ENCODE measurements at places on chromosomes 1 and 21.

- H3K27ac ChIP-seq, result no peak overlapping the region
- no peaks in the 10 kb centered on the region for H3K27me3 ChIP-seq
- H3K36me3 ChIP-seq, result no peaks in the 10 kb centered on the region
- H3K4me1 ChIP-seq, result no peaks in the 10 kb centered on the region
Observed at GRCh38 chr1:55010887-55011217, 12.1 kb downstream of the BSND start.

DNA sequence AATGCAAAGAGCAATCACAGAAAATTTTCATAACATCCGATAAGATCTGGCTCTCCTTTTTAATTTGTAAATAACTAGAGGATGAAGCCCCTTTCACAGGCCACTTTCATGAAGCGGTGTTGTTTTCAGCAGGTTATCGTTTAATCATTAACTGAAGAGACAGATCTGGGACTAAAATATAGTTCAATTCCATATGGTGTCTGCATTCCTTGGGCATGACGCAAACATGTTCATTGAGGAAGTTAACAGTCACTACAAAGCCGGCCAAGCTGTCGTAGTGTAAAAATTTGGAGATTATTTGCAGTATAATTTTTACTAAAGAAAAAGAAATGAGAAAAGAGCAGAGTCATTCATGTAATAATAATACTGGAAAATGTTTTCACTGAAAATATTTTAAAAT lies 565.2 kb upstream of the ADAMTS5 start:
- H3K36me3 ChIP-seq, result no peaks in the 10 kb centered on the region
- DNase-seq, result no peak
- no peaks in the 10 kb centered on the region for H3K27me3 ChIP-seq
- H3K4me1 ChIP-seq, result no peaks in the 10 kb centered on the region
- no peak overlapping the region for H3K4me3 ChIP-seq

GRCh38 chr1:8133657-8134430 lies 107.7 kb upstream of the ERRFI1 start:
- H3K4me1 ChIP-seq, result peaks cover 8% of the 10 kb centered on the region
- H3K27me3 ChIP-seq, result no peaks in the 10 kb centered on the region
- peak overlapping the region; percentile 53 for H3K27ac ChIP-seq
- DNase-seq, result no peak
- no peak overlapping the region for H3K4me3 ChIP-seq

DNA sequence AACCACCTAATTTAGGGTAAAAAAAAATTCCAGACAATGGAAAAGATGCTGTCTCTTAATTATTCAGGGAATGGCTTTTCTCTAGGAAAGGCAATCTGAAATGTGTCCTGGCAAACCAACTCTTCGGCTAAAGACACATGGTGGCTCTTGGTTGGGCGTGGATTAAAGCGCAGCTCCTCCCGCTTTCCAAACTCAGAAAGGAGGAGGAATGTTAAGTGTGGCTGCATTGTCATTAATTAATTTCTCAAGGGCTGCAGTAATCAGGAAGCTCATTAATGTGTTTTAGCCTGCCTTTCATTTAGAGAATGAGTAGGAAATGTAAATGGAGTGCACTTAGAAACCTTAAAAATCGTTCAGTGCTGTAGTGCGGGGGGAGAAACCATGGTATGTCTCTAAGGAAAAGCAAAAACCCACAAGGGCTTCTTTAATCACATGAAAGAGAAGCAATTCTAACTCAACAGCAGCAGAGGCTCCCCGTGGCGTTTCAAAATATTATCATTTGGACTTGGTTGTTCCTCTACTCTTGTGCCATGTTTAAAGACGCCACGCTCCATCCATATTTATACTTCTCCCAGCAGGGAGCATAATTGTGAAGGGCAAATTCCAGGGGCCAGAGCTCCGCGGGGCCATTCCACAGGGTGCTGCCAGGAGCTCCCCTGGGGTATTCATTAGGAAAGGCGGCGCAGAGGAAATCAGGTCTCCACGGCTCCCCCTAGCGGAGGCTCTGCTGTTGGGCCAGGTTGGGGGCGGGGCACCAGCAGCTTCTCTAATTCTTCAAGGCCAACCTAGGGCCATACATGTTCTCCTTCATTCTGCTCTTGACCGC lies 91.9 kb upstream of the SSX2IP start:
- no peak for DNase-seq
- H3K4me1 ChIP-seq, result peaks cover 4% of the 10 kb centered on the region
- H3K27me3 ChIP-seq, result no peaks in the 10 kb centered on the region
- H3K27ac ChIP-seq, result no peak overlapping the region
- no peaks in the 10 kb centered on the region for H3K36me3 ChIP-seq

GRCh38 chr1:197841883-197842553 lies 60.4 kb upstream of the C1orf53 start:
- H3K4me1 ChIP-seq, result no peaks in the 10 kb centered on the region
- DNase-seq, result no peak
- no peak overlapping the region for H3K27ac ChIP-seq
- peaks cover 8% of the 10 kb centered on the region for H3K27me3 ChIP-seq
- H3K36me3 ChIP-seq, result no peaks in the 10 kb centered on the region
- H3K4me3 ChIP-seq, result no peak overlapping the region

GRCh38 chr1:156652131-156652991 lies 10.4 kb downstream of the BCAN start:
- no peak for DNase-seq
- no peaks in the 10 kb centered on the region for H3K36me3 ChIP-seq
- H3K4me3 ChIP-seq, result no peak overlapping the region
- peaks cover 9% of the 10 kb centered on the region for H3K4me1 ChIP-seq
- H3K27ac ChIP-seq, result no peak overlapping the region

- H3K4me1 ChIP-seq, result peaks cover 13% of the 10 kb centered on the region
- H3K36me3 ChIP-seq, result no peaks in the 10 kb centered on the region
- H3K4me3 ChIP-seq, result no peak overlapping the region
- no peaks in the 10 kb centered on the region for H3K27me3 ChIP-seq
Observed at GRCh38 chr21:28310171-28310685, 682.4 kb downstream of the LTN1 start.

DNA sequence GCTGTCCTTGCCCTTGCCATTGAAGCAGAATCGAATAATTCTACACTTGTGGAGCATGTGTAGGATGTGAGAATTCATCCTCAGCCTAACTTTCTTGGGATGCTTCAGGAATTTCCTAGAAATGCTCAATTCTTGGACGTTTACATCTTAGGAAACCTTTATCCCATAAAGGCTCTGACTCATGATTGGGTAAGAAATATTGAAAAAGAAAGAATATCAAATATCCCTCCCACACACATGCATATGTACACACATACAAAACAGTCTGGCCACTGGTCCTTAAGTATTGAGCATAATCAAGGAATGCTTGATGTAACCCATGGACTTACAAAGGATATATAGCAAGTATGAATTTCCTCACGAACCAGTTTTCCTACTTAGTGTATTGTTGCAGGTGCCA lies 83.9 kb upstream of the IPO9 start:
- H3K27me3 ChIP-seq, result no peaks in the 10 kb centered on the region
- DNase-seq, result no peak
- no peak overlapping the region for H3K27ac ChIP-seq
- no peak overlapping the region for H3K4me3 ChIP-seq
- peaks cover 89% of the 10 kb centered on the region for H3K4me1 ChIP-seq

DNA sequence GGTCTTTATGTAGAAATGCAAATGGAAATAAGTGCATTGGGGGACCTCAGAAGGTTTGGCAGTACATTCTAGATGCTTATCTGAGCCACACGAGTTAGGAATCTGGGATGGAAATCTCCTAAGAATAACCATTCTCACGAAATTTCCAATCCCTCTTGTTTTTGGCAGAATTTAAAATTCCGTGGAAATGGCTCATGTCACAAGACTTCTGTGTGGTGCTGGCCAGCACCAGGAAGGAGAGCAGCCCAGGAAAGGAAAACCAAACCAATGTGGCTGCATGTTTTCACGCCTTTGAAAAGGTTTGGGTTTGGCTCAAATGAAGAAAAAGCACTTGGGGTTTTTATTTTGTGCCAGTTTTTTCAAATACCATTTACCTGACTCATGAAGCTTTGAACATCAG lies 80.1 kb upstream of the KCNK2 start:
- H3K4me3 ChIP-seq, result no peak overlapping the region
- no peaks in the 10 kb centered on the region for H3K27me3 ChIP-seq
- no peak overlapping the region for H3K27ac ChIP-seq
- no peaks in the 10 kb centered on the region for H3K36me3 ChIP-seq
- no peaks in the 10 kb centered on the region for H3K4me1 ChIP-seq

DNA sequence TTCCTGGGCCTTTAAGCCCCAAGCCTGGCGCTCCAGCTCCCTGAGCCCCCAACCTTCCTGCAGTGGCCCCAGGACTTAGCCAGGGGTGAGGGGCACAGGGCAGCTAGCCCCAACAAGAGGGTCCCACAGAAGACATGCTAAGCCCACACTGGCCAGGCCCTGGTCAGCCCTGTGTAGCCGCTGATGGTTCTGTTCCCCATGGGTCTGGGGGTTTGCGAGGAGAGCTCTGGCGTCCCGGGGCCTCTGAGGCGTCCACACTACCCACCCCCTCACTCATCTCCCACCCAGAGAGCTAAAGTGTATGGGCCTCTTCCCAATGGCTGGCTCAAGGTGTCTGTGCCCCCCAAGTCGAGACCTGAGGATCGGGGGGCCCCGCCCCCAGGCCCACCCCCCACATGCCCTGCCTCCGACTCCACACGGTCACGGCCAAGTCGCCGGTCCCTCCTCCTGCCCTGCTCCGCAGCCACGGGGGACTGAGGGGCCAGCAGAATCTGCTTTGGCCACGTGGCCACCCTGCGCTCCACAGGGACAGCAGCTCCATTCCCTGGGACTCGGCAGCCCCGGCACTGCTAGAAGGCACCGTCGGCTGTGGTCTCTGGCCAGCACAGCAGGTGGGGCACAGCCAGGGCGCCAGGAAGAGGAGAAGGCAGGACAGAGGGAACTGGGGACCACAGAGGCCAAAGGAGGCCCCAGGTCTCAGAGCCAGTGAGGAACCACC lies 7.8 kb downstream of the TNFRSF18 start:
- no peaks in the 10 kb centered on the region for H3K36me3 ChIP-seq
- no peak for DNase-seq
- H3K4me1 ChIP-seq, result peaks cover 26% of the 10 kb centered on the region
- no peak overlapping the region for H3K27ac ChIP-seq
- no peaks in the 10 kb centered on the region for H3K27me3 ChIP-seq

- DNase-seq, result no peak
- H3K4me1 ChIP-seq, result no peaks in the 10 kb centered on the region
- no peaks in the 10 kb centered on the region for H3K36me3 ChIP-seq
- no peaks in the 10 kb centered on the region for H3K27me3 ChIP-seq
Observed at GRCh38 chr1:7899741-7900140, 40.9 kb downstream of the TNFRSF9 start.

DNA sequence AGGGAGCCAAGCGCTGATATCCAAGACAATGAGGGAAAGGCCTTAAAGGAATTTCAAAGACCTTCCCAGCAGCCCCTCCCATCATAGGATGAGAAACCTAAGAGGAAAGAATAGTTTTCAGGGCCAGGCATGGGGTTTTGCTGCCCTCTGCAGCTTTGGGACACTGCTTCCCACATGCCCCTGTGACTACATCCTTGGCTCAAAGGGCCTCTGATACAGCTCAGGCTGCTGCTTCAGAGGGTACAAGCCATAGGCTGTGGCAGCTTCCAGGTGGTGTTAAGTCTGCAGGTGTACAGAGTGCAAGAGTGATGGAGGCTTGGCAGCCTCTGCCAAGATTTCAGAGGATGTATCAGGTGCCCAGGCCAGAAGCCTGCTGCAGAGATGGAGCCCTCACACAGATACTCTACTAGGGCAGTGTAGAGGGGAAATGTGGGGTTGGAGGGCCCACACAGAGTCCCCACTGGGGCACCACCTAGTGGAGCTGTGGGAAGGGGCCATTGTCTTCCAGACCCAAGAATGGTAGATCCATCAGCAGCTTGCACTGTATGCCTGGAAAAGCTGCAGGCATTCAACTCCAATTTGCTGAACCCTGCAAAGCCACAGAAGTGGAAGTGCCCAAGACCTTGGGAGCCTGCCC lies 125.8 kb downstream of the SLC45A1 start:
- DNase-seq, result no peak
- H3K4me3 ChIP-seq, result no peak overlapping the region
- H3K27me3 ChIP-seq, result no peaks in the 10 kb centered on the region

- peaks cover 3% of the 10 kb centered on the region for H3K4me1 ChIP-seq
- H3K36me3 ChIP-seq, result no peaks in the 10 kb centered on the region
- no peak for DNase-seq
- H3K27me3 ChIP-seq, result no peaks in the 10 kb centered on the region
Observed at GRCh38 chr21:15001857-15002606, 62.8 kb downstream of the NRIP1 start.

- peak overlapping the region; percentile 77 for H3K27ac ChIP-seq
- no peaks in the 10 kb centered on the region for H3K36me3 ChIP-seq
- DNase-seq, result no peak
- H3K27me3 ChIP-seq, result no peaks in the 10 kb centered on the region
Observed at GRCh38 chr1:38015978-38016725, 3.6 kb downstream of the UTP11 start.

DNA sequence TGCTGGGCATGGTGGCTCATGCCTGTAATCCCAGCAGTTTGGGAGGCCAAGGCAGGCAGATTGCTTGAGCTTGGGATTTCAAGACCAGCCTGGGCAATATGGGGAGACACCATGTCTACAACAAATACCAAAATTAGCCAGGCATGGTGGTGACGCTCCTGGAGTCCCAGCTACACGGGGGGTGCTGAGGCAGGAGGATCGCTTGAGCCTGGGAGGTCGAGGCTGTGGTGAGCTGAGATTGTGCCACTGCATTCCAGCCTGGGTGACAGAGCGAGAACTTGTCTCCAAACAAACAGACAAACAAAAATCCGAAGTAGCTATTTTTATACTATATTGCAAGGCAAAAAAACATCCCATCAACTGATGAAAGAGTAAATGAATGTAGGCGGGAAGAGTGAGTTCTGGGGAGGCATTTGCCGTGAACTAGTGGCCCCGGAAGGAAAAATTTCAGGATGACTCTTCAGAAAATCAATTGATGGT lies 40.6 kb downstream of the NCMAP start:
- H3K27ac ChIP-seq, result no peak overlapping the region
- H3K27me3 ChIP-seq, result peaks cover 44% of the 10 kb centered on the region
- DNase-seq, result no peak
- no peaks in the 10 kb centered on the region for H3K4me1 ChIP-seq
- no peak overlapping the region for H3K4me3 ChIP-seq

DNA sequence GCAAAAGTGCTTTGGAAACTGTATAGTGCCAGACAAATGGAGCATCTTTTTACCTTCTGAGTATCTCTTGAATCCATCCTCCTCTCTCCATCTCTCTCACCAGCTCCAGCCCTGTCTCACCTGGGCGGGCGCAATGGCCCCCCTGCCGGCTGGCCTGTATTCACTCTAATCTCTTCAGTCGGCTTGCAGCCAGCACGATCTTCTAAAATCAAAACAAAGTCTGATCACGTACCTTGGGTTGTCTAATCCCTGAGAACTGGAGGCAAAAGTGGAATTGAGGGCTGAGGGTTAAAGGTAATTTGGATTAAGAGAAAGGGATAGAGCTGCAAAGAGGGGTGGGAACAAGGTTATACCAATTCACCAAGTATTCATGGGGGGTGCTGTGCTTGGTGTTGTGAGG lies 46.0 kb upstream of the LRRN2 start:
- peaks cover 19% of the 10 kb centered on the region for H3K4me1 ChIP-seq
- no peak overlapping the region for H3K27ac ChIP-seq
- H3K4me3 ChIP-seq, result no peak overlapping the region
- H3K27me3 ChIP-seq, result peaks cover 81% of the 10 kb centered on the region

All from esophagus squamous epithelium (tissue), 5 donors.